Left renal pelvis (tissue), 4 donors: ENCODE measurements at places on chromosomes 11 and 22. TPM values are rescaled to one million over a fixed set of nuclear protein-coding genes. Genes with fewer than 3 reads are reported as not detected.

Gene PRG3
- 1.2 TPM for polyA plus RNA-seq

Gene MYEOV
- polyA plus RNA-seq, result 4.4 TPM

Gene MRGPRE
- not detected for polyA plus RNA-seq

Gene SREBF2
- polyA plus RNA-seq, result 76.0 TPM

Gene CCDC73
- polyA plus RNA-seq, result 0.34 TPM

Gene NXPE2
- polyA plus RNA-seq, result 0.41 TPM
